ENCODE measurements at places on chromosomes 7 and 10.

- H3K36me3 ChIP-seq = no peaks in the 10 kb centered on the region
- DNase-seq = no peak
- H3K27ac ChIP-seq = no peak overlapping the region
- H3K4me1 ChIP-seq = peaks cover 43% of the 10 kb centered on the region
Measured at GRCh38 chr10:94101894-94102293, 108.2 kb downstream of the PLCE1 start.

DNA sequence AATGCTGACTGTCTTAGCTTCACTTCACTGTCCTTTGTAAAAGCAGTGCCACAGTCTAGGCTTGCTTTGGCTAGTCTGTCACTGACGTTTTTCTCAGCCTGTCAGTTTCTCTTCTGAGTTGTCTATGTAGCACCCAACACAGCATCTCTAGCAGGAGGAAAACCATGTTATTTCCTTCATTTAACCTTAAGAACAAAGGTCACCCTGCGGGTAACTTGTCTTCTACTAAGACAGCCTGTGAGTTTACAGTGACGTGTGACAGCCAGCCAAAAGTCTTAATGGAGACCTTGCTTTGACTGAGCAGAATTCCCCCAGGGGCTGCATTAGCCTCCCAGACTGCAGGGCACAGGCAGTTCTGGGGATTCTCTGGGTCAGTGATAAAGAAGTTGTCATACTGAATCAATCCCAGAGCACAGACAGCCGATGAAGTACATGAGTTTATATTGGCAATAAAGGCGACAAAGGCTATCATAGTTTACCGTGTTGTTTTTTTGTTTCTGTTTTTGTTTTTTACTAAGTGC, 296.0 kb upstream of the KIAA1217 start:
- H3K4me1 ChIP-seq = no peaks in the 10 kb centered on the region
- no peak overlapping the region for H3K4me3 ChIP-seq
- H3K36me3 ChIP-seq = no peaks in the 10 kb centered on the region
- H3K27me3 ChIP-seq = peaks cover 2% of the 10 kb centered on the region
- no peak overlapping the region for H3K27ac ChIP-seq
- DNase-seq = no peak

DNA sequence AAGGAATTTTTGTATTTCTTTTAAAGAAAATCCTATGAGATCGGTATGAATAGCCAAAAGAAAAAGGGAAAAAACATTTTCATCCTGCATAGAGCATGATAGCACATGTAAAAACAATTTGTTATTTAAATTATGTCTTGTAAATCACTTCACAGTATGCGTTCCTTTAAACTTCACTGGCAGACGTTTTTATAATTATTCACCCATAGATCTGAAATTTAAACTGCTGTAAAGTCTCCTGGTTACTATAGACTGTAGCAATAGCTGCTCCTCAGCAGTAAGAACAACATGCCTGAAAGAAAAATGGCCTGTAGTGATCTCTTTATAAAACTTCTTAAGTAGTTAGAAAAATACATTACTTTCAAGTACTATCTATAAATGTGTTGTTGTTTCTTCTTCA, 26.5 kb downstream of the CAPZA2 start:
- H3K4me1 ChIP-seq = peaks cover 15% of the 10 kb centered on the region
- H3K4me3 ChIP-seq = no peak overlapping the region
- H3K36me3 ChIP-seq = peaks cover 61% of the 10 kb centered on the region
- DNase-seq = no peak

- no peaks in the 10 kb centered on the region for H3K27me3 ChIP-seq
- H3K4me1 ChIP-seq = no peaks in the 10 kb centered on the region
- no peak overlapping the region for H3K4me3 ChIP-seq
- DNase-seq = no peak
Measured at GRCh38 chr10:47060993-47061500, 149.8 kb downstream of the PTPN20 start.

- H3K27me3 ChIP-seq = no peaks in the 10 kb centered on the region
- DNase-seq = no peak
- no peak overlapping the region for H3K27ac ChIP-seq
Measured at GRCh38 chr10:30114401-30114800, 55.0 kb upstream of the JCAD start.

- H3K27ac ChIP-seq = no peak overlapping the region
- no peak for DNase-seq
- H3K4me3 ChIP-seq = no peak overlapping the region
- no peaks in the 10 kb centered on the region for H3K4me1 ChIP-seq
- H3K36me3 ChIP-seq = no peaks in the 10 kb centered on the region
- H3K27me3 ChIP-seq = no peaks in the 10 kb centered on the region
Measured at GRCh38 chr10:26046073-26046700, 112.2 kb downstream of the MYO3A start.

GRCh38 chr7:34242391-34242790, 337.1 kb downstream of the BMPER start:
- no peak overlapping the region for H3K4me3 ChIP-seq
- DNase-seq = no peak
- H3K27ac ChIP-seq = no peak overlapping the region
- no peaks in the 10 kb centered on the region for H3K4me1 ChIP-seq
- H3K36me3 ChIP-seq = no peaks in the 10 kb centered on the region

GRCh38 chr7:29090836-29091601, 55.3 kb downstream of the CPVL start:
- H3K36me3 ChIP-seq = no peaks in the 10 kb centered on the region
- DNase-seq = peak; percentile 37
- H3K4me1 ChIP-seq = peaks cover 46% of the 10 kb centered on the region
- peak overlapping the region; percentile 55 for H3K27ac ChIP-seq
- H3K4me3 ChIP-seq = no peak overlapping the region

DNA sequence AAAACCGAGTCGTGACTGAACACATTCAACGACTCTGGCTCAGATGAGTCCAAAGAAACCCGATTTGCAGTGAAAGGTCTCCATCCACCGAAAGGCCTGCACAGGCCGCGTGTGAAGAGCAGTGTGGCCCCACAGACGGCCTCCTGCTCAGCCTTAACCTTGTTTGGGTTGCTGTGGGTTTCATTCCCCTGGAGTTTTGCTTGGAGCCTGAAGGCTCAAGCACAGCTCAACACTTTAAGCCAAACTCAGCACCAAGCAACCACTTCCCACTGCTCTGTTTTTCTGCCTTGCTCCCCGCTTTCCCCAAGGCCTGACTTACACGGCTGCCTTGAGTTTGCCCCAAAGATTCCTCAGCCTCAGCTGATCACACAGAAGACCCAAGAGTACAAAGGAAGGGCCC, 398.2 kb upstream of the NFE2L3 start:
- no peaks in the 10 kb centered on the region for H3K36me3 ChIP-seq
- H3K27me3 ChIP-seq = no peaks in the 10 kb centered on the region
- H3K27ac ChIP-seq = peak overlapping the region; percentile 34
- no peak overlapping the region for H3K4me3 ChIP-seq
- peaks cover 4% of the 10 kb centered on the region for H3K4me1 ChIP-seq

- H3K36me3 ChIP-seq = no peaks in the 10 kb centered on the region
- DNase-seq = no peak
- no peaks in the 10 kb centered on the region for H3K4me1 ChIP-seq
- no peak overlapping the region for H3K27ac ChIP-seq
- H3K4me3 ChIP-seq = no peak overlapping the region
- no peaks in the 10 kb centered on the region for H3K27me3 ChIP-seq
Measured at GRCh38 chr7:41478187-41478586, 224.7 kb downstream of the INHBA start.

DNA sequence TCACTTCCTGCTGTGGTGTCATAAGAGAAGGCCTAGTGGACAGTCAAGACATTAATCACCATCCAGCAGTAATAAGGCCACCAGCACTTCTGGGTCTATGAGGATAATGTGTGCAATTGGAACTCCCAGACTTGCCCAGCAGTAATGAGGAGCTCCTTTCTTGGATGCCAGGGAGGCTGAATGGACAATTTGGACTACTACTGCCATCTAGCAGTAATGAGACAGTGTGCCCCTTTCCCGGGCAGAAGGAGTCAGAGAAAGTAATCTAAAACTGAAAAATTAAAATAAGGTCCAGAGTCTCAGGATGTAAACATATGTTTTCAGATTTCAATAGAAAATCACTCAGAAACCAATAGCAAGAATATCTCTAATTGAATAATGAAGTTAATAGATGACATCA, 400.4 kb downstream of the CDC14C start:
- H3K27me3 ChIP-seq = no peaks in the 10 kb centered on the region
- H3K4me1 ChIP-seq = no peaks in the 10 kb centered on the region
- H3K36me3 ChIP-seq = no peaks in the 10 kb centered on the region
- no peak overlapping the region for H3K4me3 ChIP-seq

DNA sequence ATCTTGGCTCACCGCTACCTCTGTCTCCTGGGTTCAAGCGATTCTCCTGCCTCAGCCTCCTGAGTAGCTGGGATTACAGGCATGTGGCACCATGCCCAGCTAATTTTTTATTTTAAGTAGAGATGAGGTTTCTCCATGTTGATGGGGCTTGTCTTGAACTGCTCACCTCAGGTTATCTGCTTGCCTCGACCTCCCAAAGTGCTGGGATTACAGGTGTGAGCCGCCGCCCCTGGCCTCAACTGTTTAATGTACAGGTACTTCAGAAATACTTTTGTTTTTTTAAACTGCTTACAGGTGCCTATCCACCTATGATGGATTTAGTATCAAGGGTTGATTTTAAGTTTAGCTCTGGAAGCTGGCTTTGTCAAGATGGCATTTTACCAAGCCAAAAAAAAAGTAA, 55.6 kb downstream of the CDC123 start:
- H3K36me3 ChIP-seq = no peaks in the 10 kb centered on the region
- H3K27me3 ChIP-seq = no peaks in the 10 kb centered on the region
- no peak for DNase-seq
- no peak overlapping the region for H3K4me3 ChIP-seq
- H3K4me1 ChIP-seq = no peaks in the 10 kb centered on the region

DNA sequence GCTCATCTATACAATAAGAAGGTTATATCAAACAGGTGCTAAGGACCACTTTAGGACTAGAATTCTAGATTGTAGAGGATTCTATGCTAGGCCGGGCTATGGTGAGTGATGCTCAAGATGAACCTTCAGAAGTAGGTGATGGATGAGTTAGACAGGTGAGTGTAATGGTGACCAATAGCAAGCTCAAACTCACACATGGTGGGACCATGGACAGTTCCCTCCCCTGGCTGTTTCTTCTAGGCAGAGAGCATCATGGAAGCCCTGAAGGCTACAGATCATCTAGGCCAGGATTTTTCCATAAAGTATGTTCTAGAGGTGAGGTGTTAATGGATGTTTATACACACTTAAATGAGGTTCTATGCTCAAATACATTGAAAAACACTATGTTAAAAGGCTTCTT, 162.2 kb upstream of the WDR11 start:
- no peaks in the 10 kb centered on the region for H3K27me3 ChIP-seq
- no peak for DNase-seq
- H3K4me3 ChIP-seq = no peak overlapping the region
- no peaks in the 10 kb centered on the region for H3K4me1 ChIP-seq
- H3K27ac ChIP-seq = no peak overlapping the region

GRCh38 chr10:43084812-43085211, 7.9 kb downstream of the RET start:
- H3K27me3 ChIP-seq = peaks cover 64% of the 10 kb centered on the region
- H3K4me1 ChIP-seq = no peaks in the 10 kb centered on the region
- no peak for DNase-seq
- no peak overlapping the region for H3K27ac ChIP-seq
- H3K36me3 ChIP-seq = no peaks in the 10 kb centered on the region

DNA sequence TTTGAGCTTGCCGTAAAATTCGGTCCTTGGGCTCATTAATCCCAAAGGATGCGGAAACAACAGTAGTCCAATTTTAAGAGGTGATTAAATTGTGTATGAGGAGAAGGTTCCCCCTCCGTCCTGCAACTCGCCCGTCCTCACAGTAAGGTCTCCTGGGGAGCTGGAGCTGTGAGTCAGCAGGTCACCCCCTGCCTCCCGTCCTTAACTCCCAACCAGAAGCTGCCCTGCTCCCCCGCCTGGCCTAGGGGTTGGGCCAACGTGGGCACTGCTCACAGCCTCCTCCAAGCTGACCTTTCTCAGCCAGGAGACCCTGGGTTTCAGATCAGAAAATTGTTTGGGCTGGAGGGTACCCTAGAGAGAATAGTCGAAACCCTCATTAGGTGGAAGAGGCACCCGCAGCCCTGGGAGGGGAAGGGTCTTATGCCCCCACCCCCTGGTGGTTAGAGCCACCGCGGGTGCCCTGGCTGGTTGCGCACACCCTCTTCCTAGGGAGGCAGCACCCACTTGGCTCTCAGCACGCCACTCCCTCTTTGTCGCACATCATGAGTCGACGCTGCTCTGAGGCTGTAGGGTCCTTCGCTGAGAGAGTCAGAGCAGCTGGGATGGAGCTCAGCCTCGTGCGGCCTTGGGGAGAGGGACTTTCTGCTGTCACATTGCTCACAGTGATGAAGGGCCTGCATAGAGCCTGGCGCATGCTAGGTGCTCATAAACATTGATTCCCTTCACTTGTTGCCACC, 131.2 kb downstream of the TACC2 start:
- H3K4me3 ChIP-seq = no peak overlapping the region
- peaks cover 7% of the 10 kb centered on the region for H3K36me3 ChIP-seq
- no peak overlapping the region for H3K27ac ChIP-seq
- DNase-seq = no peak

GRCh38 chr7:153445641-153446040, 606.6 kb upstream of the DPP6 start:
- no peak overlapping the region for H3K27ac ChIP-seq
- no peaks in the 10 kb centered on the region for H3K4me1 ChIP-seq
- no peak overlapping the region for H3K4me3 ChIP-seq
- H3K36me3 ChIP-seq = no peaks in the 10 kb centered on the region
- no peak for DNase-seq
- no peaks in the 10 kb centered on the region for H3K27me3 ChIP-seq

- H3K27ac ChIP-seq = no peak overlapping the region
- H3K27me3 ChIP-seq = no peaks in the 10 kb centered on the region
- H3K4me3 ChIP-seq = no peak overlapping the region
- no peaks in the 10 kb centered on the region for H3K36me3 ChIP-seq
- DNase-seq = no peak
- H3K4me1 ChIP-seq = no peaks in the 10 kb centered on the region
Measured at GRCh38 chr7:19248681-19249080, 103.5 kb upstream of the FERD3L start.

DNA sequence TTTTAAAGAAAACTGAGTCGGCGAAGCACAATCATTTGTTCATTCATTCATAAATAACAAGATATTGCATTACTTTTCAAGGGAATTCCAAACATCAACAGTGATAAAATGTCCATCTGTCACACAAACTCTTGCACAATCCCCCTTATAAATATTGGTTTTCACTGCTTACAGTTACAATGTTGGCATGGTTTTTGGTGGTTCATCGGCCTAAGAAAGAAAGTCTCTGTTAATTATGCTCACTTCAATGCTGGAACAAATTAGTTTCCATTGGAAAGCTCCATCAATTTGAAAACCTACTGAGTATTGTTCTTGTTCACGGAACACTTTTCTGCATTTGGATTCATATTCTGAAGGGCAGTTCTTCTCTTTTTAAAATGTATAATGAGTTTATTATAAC, 188.5 kb downstream of the JAZF1 start:
- no peak for DNase-seq
- H3K4me1 ChIP-seq = no peaks in the 10 kb centered on the region
- no peak overlapping the region for H3K27ac ChIP-seq
- H3K4me3 ChIP-seq = no peak overlapping the region
- no peaks in the 10 kb centered on the region for H3K27me3 ChIP-seq

Measured in heart left ventricle (tissue), 16 donors.